ENCODE measurements at places on chromosomes 6 and 20.
A peak's percentile ranks its signal among the peaks of the same experiment; 100 is the strongest.

- DNase-seq, result no peak
Observed at GRCh38 chr6:25387911-25388310, 108.7 kb downstream of the CARMIL1 start.

DNA sequence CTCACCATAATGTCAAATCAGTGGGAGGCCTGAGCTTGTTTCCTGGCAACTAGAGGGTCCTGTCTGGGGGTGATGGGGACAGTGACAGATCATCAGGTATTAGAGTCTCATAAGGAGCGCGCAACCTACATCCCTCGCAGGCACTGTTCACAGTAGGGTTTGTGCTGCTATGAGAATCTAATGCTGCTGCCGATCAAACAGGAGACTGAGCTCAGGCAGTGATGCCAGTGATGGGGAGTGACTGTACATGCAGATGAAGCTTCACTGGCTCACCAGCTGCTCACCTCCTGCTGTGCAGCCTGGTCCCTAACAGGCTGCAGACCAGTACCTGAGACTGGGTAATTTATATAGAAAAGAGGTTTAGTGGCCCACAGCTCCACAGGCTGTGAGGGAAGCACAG, 147.3 kb downstream of the TTLL2 start:
- DNase-seq, result no peak

GRCh38 chr6:137794516-137795201, 72.4 kb upstream of the TNFAIP3 start:
- no peak for DNase-seq

DNA sequence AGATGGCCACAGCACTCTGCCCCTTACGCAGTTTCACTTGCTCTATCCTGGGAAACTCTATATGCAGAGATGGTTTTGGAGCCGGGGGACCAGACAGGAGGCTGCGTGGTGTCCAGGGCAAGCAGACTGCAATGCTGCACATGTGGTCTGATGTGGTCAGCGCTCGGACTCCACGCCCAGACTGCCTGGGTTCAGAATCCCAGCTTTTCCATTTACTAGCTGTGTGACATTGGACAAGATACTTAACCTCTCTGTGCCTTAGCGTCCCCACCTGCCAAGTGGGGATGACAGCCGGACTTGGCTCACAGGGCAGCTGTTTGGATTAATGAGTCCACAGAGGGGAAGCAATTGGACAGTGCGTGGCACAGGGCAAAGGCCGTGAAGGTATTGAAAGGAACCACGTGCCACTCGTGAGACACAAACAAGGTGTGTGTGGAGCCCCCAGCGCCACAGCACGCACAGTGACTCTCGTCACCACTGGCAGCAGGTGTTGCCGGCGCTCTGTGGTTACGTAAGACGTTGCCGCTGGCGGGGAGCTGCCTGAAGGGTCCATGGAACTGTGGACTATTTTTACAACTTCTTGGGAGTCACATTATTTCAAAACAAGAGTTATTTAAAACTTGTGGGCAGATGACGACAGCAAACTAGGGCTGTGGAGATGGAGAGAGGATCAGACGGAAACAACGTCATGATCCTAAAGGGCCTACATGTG, 201.4 kb downstream of the PREX1 start:
- DNase-seq, result no peak

GRCh38 chr6:130632277-130632676, 194.9 kb upstream of the SMLR1 start:
- no peak for DNase-seq

GRCh38 chr6:128174724-128175123, 273.9 kb upstream of the THEMIS start:
- DNase-seq, result no peak

DNA sequence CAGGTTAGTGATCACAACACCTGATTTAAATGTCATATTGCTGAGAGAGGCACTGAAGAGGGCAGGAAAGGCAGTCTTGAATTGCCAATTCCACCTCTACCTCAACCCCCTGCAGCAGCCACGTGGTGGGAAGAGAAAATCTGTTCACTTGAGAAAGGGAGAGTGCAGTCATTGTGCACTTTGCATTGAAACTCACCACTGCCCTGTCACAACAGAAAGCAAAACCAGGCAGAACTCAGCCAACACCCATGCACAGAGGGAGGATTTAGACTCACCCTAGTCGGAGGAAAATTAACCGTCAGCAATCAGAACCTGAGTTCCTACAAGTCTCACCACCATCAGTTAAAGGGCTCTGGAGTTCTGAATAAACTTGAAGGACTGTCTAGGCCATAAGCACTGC, 1040.2 kb downstream of the HACE1 start:
- DNase-seq, result no peak

DNA sequence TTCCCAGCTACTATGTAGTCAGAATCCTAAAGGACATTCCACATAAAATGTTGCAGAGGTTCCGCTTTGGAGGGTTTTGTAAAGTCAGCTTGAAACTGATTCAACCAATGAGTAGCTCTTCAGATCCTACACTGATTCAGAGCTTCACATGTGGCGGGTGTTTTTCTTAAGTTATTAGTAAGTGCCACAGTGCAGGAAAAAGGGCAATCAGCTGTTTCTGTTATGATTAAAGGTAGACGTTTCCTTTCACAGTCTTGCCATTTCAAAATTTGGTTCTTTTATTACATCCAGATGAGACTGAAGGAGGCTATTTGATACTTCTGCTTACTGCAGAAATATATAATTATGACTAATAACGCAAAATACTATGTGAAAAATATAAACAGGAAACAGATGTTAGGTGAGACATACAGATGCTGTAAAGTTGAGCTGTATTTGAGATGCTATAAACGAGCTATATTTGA, 443.9 kb downstream of the CDKAL1 start:
- no peak for DNase-seq

- DNase-seq, result no peak
Observed at GRCh38 chr20:408843-409696, 971 bp downstream of the RBCK1 start.

DNA sequence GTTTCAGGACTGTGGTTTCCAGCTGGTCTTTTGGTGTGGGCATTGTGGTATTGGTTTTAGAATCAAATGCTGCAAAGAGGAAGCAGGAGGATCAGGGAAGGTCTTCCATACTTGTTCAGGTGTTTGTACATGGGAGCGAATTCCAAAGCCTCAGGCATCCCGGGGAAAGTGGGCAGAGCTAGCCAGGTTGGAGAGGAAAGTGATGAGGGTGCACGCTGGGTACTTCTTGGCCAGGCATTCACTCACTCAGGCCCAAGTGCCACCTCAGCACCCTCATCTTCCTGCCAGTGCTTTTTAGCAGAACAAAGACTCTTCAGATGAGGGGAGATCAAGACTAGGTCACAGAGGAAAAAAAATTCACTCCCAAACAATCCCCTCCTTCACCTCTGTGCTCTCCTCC, 241.1 kb upstream of the TBX18 start:
- DNase-seq, result no peak

DNA sequence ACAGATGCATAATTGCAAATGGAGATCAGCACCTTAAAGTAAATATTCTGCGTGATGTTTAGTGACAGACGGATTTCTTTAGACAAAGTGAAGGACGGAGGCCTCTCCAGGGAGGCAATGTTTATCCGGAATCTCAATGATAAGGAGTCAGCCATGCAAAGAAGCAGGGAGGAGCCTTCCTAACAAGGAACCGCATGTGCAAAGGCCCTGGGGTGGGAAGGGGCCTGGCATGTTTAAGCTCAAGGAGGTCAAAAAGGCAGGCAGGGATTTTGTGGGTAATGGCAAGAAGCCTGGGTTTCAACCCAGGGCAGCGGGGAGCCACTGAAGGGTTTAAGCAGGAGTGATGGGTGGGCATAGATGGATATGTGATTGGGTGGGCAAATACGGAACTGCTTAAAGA, 678 bp downstream of the BPIFB3 start:
- DNase-seq, result no peak

DNA sequence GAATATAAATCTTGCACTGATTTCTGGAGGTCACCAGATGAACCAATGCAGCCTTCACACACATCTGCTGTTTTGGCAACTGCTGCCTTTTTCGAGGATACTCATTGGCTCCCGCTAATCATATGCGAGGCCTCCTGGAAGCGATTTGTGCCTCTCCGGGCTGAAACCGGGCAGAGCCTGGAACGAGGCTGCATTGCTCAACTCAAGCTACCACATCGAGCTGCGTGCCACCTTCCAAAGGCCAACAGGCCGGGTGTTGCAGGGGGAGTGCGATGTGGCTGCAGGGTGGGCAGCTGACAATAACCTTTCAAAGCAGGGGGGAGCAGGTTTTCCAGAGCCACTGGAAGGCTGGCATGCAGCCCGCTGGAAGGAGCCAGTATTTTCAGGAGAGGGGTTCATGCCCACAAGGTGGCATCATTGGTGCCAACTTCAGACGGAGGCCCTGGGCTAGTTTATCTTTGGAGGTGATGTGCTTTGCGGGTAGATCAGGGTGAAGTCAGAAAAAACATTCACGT, 122.6 kb upstream of the IFNGR1 start:
- DNase-seq, result no peak

GRCh38 chr20:420166-420620, 12.1 kb downstream of the RBCK1 start:
- DNase-seq, result no peak

GRCh38 chr20:24164360-24164759, 175.8 kb upstream of the GGTLC1 start:
- no peak for DNase-seq

DNA sequence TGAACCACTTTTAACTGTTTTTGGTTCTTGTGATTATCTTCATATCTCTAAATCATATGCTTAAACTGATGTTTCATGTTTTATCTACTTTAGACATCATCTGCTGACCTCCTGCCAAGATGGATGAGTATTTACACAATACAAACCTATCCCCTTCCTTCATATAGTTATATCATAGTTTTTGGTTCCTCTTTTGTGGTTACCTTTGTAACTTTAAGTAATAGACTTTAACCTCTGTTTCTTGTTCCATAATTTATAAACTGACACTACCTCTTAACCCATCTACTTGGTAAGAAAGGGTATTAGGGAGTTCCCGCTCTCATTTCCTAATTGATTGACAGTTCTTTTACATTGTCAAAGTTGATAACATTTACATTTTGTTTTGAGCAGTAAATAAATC, 11.9 kb downstream of the PCMT1 start:
- no peak for DNase-seq

GRCh38 chr6:15427331-15428070, 181.6 kb downstream of the JARID2 start:
- DNase-seq, result peak; percentile 70

- DNase-seq, result no peak
Observed at GRCh38 chr6:14029605-14030004, 88.0 kb upstream of the CD83 start.

GRCh38 chr20:12180107-12180661, 262.5 kb downstream of the BTBD3 start:
- peak; percentile 55 for DNase-seq

DNA sequence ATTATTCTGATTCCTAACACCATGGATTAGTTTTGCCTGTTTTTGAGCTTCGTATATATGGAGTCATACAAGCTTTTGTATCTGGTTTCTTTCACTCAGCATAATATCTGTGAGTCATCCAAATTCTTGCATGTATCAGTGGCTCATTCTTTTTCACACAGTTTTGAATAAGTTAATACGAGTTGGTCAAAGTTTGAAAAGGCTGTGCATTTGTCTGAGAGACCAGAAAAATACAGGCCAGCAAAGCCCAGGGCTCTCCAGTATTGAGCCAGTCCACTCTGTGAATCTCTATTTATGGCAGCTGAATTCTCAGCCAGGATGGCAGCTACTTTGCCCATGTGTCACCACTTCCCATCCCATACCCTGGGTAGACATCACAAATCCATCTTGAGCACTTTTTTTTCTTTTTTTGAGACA, 7.2 kb upstream of the CHMP4B start:
- no peak for DNase-seq

DNA sequence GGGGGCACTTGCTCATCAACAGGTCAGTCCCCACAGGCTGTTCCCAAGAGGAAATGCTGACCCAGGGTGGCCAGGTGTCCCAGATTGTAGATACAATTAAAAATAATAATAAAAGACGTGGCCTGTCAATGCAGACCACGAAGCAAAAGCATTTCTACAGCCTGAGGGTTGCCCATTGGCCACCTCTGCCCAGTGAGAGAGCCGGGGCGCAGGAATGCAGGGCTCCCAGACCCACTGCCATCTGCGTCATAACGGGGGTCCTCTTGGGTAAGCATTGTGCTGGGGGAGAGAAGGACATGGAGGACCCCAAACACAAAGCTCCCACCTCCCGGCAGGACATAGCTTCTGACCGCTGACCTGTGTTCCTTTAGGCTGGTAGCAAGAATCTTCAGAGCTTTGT, 22.9 kb upstream of the AFDN start:
- no peak for DNase-seq

- DNase-seq, result no peak
Observed at GRCh38 chr6:155538708-155539390, 83.2 kb upstream of the NOX3 start.

- DNase-seq, result no peak
Observed at GRCh38 chr6:113696960-113697359, 160.2 kb upstream of the MARCKS start.

GRCh38 chr20:63307538-63308217, 14.7 kb downstream of the COL20A1 start:
- no peak for DNase-seq

DNA sequence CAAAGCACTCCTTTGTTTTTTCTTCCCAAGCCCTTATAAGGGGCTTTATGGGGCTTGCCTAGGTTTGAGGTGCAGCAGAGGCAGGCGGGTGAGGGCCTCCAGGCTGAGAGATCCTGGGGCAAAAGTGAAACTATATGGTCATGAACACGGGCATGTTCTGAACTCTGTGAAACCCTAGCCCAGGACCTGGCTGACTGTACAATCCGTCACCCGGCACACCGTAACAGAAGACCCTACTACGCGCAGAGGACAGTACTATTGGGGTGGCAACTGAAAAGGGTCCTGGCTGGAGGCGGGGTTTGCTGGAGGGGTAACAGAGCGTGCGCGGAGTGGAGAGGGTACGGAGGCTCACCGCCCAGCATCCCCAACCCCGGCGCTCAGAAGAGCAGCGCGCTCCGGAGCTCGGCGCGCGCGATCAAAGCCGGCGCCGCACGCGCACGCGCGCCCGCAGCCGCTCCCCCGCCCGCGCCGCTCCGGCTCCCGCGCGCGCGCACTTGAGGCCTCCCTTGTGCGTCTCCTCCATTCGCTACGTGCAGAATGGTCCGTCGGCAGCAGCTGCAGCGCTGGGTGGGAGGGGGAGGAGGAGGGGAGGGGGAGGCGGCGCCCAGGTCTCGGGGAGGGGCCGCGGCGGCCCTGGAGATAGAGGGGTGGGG, 54.2 kb downstream of the MRPL14 start:
- DNase-seq, result no peak

DNA sequence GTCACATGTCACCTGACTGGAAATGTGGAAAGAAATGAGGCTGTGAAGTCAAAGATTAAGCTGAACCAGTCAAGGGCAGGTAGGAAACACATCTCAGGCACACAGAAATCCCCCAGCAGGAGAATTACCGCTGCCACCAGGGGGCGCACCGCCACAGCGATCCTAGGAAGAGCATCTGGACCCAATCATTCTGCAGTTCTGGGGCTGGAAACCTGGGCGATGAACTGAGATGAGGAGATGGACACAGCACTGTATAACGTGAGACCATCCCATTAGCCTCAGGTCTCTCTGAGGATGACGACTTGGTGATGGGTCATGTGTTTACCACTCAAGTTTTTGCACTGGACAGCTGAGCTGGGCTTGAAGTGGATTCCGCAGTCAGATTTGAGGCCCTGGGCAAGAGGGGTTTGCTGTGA, 6.5 kb upstream of the SLC24A3 start:
- peak; percentile 72 for DNase-seq

- no peak for DNase-seq
Observed at GRCh38 chr6:169844946-169845345, 93.5 kb downstream of the ERMARD start.

- no peak for DNase-seq
Observed at GRCh38 chr20:5342021-5342420, 25.3 kb upstream of the PROKR2 start.
